T-helper 2 cell (primary cell): ENCODE measurements at places on chromosomes 4 and X.

DNA sequence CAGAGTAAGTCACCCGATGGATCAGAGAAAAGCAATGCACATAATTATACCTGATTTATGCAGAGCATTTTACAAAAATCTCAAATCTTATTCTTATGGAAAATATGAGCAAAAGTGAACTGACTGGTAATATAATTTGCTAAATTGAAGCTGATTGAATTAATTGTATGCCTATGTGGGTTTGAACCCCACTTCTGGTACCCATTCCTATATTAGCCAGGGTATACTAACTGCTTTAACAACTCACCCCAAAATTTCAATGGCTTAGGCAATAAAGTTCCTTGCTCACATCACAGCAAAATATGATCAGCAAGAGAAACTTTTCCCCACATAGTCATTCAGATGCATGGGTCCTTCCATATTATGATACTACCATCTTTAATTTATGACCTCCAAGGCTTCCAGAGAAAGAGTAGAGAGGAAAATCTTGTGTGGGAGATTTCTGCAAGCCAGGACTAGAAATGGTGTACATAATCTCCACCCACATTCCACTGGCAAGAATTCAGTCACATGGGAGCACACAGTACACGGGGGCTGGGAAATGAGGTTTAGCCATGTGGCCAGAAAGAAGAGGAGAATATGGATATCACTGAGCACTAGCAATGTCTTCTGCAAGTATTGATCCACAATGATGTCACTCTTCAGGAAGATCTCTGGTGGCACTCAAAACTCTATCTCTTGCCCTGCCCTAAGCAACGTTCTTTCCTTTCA, 640.7 kb downstream of the BCOR start:
- no peak for DNase-seq

- no peak for DNase-seq
Observed at GRCh38 chr4:5638316-5638715, 70.0 kb downstream of the EVC2 start.

- DNase-seq: no peak
Observed at GRCh38 chr4:84965553-84966381, 723 bp downstream of the WDFY3 start.

DNA sequence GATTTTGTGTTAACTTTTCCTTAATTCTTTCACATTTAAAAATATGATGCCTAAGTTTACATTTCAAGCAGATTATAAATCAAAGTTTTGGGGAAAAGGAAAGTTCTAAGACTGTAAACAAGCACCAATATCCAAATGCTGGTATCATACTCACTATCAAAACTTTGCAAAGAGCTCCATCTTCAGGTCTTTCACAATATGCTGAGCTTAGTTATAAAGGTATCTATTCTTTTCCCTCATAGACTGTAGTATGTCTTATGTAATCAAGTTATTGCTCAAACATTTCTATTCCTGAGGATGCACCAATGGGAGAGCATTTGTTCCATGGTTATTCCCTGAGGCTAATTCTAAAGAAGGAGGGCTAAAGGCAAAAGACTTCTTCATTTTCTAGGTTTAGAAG, 207.9 kb upstream of the FAM241A start:
- DNase-seq: no peak

DNA sequence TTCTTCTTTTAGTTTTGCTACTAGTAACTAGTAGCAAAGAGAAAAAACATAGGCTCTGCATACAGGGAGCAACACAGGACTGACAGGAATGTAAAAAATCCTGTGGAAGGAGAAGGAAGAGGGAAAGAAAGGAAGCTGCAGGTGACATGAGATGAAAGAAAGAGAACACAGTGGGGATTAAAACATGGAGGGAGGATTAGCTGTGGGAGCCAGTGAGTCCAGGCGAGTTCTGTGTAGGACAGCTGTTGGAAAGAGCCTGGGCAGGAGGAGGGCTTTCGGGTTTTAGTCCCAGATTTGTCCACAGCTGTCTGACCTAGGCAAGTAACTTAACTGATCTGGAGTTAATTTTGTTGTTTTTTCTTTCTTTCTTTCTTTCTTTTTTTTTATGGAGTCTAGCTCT, 21.6 kb downstream of the CCNG2 start:
- no peak for DNase-seq

GRCh38 chr4:127238956-127239475, 393.7 kb upstream of the INTU start:
- no peak for DNase-seq
